Right renal pelvis (tissue), 4 donors: ENCODE measurements at places on chromosomes 1 and 21. TPM values are rescaled to one million over a fixed set of nuclear protein-coding genes. Genes with fewer than 3 reads are reported as not detected.

DNA sequence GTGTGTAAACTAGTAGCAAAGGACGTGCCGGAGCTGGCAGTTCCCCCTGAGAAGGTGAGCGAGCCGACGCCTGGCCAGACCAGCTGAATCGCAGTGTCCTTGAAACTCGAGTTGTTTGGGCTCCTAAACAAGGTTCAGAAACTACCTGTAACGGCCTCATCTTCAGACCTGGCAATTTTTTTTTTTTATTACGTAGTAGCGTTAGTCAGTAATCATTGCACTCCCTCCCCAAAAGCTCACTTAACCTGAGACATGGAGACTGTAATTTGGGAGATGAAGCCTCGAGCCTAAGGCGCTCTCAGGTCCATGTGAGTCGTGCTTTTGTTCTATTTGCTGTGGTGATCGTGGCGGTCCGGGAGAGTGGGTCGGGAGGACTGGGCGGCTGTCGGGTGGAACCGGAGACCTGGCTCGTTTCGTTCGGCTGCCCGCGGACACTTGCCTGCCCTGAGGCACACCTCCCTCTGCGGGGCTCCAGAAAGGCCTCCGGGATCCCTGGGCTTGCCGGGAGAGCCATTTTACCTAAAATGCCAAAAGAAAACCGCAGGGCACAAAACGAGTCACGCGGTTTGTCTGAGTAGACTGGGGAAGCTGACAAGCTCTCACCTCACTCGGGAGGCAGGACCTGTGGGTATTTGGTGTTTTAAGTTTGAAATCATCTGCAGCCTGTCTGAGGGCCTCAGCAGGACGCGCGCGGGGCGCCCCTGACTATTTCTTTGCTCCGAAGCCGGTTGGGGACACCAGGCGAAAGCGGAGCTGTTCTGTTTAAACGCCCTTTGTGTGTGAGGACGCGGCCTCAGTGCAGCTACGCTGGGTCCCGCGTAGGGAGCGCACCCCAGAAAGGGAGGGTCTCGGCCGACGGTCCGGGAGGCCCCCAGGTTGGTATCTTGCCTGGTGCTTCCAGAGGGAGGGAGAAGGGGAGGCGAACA is 722 bp downstream of the LHX8 start:
- no peak for DNase-seq

DNA sequence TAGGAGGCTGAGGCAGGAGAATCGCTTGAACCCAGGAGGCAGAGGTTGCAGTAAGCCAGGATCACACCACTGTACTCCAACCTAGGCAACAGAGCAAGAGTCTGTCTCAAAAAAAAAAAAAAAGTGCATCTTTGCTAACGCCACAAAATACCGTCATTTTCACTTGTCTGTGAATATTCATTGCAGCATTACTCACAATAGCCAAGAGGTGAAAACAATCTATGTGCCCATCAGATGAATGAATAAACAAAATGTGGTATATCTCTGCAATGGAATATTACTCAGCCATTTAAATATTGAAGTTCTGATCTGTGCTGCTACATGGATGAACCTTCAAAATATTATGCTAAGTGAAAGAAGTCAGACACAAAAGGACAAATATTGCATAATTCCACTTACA is 7.9 kb upstream of the TIAM1 start:
- no peak for DNase-seq

GRCh38 chr21:42633858-42634257 is 19.6 kb upstream of the PDE9A start:
- no peak for DNase-seq

GRCh38 chr1:46451948-46452930 is 37.4 kb upstream of the DMBX1 start:
- no peak for DNase-seq

GRCh38 chr1:209962388-209962787 is 24.4 kb downstream of the SYT14 start:
- no peak for DNase-seq

DNA sequence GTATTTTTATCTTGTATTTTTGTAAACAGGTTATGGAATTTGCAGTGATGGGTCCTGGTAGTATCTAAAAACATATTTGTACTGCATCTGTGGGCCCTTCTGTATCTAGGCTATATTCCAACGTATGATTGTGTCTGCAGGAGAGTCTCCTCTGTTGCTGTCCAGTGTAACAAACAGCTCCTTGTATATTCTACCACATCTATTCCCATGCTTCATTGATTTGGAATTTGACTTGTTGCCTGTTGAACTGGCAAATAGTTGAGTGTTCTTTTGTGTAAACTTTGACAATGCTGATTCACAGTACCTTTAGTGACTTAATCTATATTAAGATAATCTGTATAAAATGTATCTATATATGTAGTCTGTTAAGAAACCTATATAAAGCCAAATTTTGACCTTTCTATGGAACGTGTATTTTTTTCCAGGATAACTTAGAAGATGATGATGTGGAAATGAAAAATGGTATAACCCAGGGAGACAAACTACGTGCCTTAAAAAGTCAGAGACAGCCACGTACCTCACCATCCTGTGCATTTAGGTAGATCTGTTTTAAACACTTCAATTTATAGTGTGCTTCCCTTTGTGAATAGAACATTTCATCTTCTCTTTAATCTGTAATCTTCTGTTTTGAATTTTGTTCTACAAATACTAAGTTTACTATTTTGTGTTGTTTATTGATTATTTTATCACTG is 43.4 kb upstream of the GPR88 start:
- no peak for DNase-seq

GRCh38 chr1:204178487-204179281 is 12.5 kb upstream of the REN start:
- no peak for DNase-seq

DNA sequence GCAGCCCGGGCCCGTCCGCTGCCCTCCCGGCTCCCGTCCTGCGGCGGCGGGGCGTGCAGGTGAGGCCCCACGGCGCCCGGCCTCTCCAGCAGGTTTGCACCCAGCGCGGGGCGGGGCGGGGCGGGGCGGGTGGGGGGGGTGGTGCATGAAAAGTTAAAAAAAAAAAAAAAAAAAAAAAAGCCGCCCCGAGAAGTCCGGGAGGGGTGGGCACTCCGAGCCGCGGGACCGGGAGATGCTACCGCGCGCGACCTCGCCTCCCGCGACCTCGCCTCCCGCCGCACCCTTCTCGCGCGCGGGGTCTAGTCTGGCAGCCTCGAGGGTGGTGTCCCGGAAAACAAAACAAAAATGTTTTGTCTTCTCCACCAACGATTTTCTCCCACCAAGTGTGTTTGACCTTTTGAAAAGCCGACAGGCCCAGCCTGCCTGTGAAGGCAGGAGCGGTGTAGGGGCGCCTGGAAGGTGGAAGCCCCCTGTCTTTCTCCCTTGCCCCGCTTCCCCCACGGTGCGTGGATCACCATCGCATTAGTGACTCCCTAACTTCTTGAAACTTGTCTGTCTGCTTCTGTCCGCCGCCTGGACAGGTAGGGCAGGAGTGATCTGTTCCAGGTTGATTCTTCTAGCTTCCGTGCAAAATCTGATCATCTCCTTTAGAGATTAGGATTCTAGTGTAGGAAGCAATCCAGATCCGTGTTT is 569 bp downstream of the RCAN3 start:
- DNase-seq: no peak

- DNase-seq: no peak
These were observed 1.5 kb upstream of the CCDC27 start for GRCh38 chr1:3750741-3751140.

GRCh38 chr1:26684763-26685508 is 10.9 kb upstream of the ARID1A start:
- DNase-seq: no peak

GRCh38 chr1:164183854-164184635 is 374.9 kb upstream of the PBX1 start:
- no peak for DNase-seq

- no peak for DNase-seq
These were observed 168.5 kb downstream of the ACTL8 start for GRCh38 chr1:17923666-17924065.

DNA sequence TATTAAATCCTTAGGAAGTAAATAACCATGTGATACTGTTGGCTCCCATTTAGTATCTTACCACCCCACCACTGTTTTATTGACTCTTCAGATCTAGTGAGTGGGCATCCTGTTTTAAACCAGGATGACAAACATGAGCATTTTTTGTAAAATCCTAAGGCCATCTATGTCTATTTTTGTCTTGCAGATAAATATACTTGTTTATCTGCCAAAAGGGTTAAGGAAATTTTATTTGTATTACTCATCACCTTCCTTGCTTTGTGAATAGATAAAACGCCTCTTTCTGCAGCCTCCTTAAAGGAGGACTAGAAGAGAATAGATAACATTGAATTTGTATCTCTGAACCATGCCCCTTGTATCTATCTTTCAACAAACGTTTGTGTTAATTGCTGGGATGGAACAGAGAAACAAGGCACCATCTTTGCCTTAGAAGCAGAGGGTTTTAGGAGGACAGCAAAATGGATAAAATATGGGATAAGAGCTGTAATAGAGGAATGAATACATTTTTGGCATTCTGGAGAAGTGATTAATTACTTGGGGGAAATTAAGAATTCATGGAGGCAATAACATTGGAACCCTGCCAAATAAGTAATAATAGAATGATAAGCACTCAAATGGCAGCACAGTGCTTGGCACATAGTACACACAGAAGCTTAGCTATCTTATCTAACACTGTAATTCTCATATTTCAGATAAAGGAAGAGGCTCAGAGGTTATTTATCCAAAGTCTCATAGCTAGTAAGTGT is 14.7 kb downstream of the YTHDF2 start:
- DNase-seq: no peak

DNA sequence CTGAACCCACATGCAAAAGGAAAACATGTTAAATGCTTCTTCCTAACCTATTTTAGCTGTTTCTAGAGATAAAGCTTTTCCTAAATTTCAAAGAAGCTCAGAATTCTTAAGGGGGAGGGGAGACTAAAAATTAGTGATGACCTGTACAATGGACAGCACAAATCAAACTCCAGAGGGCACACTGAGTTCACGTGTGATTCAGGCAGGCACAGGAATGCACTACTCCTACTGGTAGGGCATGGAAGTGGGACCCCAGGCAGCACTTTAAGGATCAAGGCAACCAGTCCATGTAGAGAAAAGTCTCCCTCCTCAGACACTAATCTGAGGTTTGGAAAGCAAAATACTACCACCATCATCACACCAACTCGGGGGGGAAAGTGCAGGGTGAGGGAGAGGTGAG is 31.3 kb upstream of the CLCA4 start:
- DNase-seq: no peak

- no peak for DNase-seq
These were observed 3.8 kb downstream of the ZNF672 start for GRCh38 chr1:248841702-248842395.

GRCh38 chr1:155872527-155872926 is 13.2 kb downstream of the SYT11 start:
- DNase-seq: no peak

DNA sequence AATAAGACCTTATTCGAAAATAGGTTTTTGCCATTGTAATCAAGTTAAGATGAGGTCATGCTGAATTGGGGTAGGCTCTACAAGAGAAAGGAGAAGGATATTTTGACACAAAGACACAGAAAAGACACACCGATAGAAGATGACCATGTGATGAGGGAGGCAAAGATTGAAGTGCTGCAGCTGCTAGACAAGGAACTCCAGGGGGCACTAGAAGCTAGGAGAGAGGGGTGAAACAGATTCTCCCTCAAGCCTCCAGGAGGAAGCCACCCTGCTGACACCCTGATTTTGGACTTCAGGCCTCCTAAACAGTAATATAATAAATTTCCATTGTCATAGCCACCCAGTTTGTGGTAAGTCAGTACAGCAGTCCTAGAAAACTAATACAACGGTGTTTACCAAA is 506.8 kb upstream of the CAMK1G start:
- no peak for DNase-seq

DNA sequence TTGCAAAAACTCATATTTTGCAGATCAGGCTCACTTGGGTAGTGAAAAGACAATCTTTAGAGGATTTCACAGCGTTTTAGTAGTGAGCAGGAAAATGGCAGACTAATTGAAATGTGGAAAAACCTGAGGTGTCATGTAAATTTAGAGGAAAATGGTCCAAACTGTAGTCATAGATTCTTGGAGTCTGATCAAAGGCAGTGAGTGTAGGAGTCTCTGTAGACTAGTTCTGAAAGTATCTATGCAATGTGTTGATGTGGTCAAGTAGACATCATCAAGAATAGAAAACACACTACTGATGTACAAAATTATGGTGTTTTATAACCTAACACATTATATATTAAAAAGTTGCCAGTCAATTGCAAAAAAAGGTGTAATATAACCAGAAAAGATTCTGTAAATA is 143.2 kb upstream of the C1orf105 start:
- DNase-seq: no peak

GRCh38 chr1:21586222-21586621 is 77.0 kb downstream of the ALPL start:
- DNase-seq: no peak

The CFAP410 gene
- 23.8 TPM for polyA plus RNA-seq

The GJA4 gene
- 18.5 TPM for polyA plus RNA-seq

The HHIPL2 gene
- polyA plus RNA-seq: 0.35 TPM

The APCS gene
- polyA plus RNA-seq: not detected

The HIVEP3 gene
- polyA plus RNA-seq: 3.9 TPM

The CTTNBP2NL gene
- polyA plus RNA-seq: 37.2 TPM

The SPRR2F gene
- not detected for polyA plus RNA-seq

The SERPINC1 gene
- 0.33 TPM for polyA plus RNA-seq

The BNIPL gene
- 1.4 TPM for polyA plus RNA-seq

The CASQ1 gene
- polyA plus RNA-seq: 0.53 TPM
